ENCODE measurements at places on chromosomes 7 and 10.

DNA sequence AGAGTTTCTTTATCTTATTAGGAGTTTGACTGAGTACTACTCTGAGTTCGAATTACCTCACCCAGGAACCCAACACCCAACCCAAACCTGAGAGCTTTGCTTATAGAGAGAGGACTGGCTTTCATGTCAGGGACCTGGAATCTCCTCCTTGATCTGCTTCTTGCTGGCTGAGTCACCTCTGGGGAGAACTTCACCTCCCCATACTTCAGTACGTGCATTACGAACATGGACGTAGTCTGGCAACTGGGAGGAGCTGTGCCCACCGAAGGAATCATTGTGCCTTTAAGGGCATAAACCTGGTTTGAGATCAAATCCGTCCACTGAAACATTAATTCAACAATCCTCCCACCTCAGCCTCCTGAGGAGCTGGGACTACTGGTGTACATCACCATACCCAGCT lies 12.2 kb upstream of the PSAP start:
- DNase-seq, result no peak

- no peak for DNase-seq
These were observed 178.0 kb upstream of the FAM3C start for GRCh38 chr7:121574109-121574508.

- no peak for DNase-seq
These were observed 255.0 kb upstream of the DKK1 start for GRCh38 chr10:52059089-52059488.

DNA sequence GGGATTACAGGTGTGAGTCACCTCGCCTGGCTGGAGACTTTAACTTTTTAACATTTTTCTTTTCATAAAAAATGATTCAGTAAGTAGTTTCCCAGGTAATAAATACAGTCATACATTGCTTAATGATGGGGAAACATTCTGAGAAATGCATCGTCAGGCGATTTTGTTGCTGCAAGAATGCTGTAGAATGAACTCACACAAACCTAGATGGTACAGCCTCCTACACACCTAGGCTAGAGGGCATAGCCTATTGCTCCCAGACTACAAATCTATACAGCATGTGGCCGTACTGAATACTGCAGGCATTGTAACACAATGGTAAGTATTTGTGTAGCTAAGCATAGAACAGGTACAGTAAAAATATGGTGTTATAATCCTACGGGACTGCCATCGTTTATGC lies 108.5 kb upstream of the SFMBT2 start:
- DNase-seq, result no peak

GRCh38 chr7:108004220-108005142 lies 1.5 kb upstream of the LAMB1 start:
- DNase-seq, result no peak

- DNase-seq, result no peak
These were observed 378.2 kb downstream of the PTPRN2 start for GRCh38 chr7:158209435-158209834.

- peak; percentile 31 for DNase-seq
These were observed 7.3 kb downstream of the PGAM2 start for GRCh38 chr7:44057849-44058758.

GRCh38 chr7:70599446-70600190 lies 532.3 kb upstream of the GALNT17 start:
- no peak for DNase-seq

DNA sequence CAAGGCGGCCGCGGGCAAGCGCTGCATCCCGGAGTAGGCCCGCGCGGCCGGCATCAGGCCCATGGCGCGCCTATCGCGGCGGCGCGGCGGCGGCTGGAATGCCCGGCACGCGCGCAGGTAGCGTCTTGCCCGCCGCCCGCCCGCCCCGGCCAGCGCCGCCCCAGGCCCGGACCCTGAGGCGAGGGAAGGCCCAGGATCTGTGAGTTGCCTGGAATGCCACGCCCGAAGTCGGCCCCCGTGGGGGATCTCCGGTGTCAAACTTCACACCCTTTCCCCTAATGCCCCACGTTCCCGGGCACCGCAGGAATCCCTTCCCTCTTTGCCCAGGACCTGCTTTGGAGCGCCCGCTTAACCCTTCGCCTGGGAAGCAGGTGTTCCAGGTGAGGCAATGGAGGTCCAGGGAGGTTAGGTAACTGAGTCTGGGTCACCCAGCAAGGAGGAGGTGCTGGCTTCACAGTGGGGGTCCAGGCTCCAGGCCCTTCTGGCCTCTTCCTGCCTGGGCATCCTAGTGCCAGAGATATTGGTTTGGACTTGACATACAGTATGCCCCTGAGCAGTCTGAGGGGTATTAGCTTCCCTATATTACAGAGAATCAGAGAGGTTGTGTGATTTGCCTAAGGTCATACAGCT lies 138.1 kb downstream of the ARHGAP22 start:
- DNase-seq, result peak; percentile 1

GRCh38 chr7:91946549-91946948 lies 5.9 kb downstream of the AKAP9 start:
- DNase-seq, result no peak

DNA sequence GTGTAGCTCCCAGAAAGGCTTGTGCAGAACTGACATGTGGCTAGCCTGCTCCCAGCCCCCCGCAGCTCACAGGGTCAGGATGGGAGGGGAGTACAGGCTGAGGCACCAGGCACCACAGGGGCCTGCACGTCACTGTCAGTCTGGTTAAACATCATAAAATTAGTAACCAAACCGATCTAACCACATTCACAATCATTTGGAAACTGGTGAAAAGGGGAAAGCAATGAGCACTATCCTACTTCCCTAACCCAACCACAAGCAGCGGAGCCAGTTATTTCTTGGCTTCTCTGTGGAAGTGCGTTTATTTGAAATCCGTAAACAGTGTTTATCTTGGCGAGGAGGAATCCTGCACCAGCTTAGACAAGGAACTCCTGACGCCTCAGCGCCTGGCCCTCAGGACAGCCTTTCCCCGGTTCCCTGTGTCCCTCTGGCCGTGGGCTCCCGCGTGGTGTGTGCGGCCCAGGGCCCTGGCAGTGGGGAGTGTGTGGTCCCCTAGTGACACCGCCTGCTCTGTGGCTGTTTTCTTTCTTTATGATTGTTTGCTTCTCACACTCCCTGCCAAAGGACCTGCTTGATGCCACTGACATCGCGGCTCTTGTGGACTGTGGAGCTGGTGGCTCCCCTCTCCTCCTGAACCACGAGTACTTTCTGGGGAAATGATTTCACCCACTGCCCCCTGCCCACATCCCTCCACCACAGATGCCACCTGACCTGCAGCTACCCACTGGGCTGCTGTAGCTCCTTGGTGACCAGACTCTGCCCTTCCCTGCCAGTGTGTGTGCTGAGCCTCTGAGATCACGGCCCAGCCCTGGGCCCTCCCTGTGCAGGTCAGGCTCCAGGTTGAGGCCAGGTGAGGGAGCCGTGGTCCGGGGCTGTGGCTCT lies 38.0 kb downstream of the INPP5A start:
- DNase-seq, result peak; percentile 43

DNA sequence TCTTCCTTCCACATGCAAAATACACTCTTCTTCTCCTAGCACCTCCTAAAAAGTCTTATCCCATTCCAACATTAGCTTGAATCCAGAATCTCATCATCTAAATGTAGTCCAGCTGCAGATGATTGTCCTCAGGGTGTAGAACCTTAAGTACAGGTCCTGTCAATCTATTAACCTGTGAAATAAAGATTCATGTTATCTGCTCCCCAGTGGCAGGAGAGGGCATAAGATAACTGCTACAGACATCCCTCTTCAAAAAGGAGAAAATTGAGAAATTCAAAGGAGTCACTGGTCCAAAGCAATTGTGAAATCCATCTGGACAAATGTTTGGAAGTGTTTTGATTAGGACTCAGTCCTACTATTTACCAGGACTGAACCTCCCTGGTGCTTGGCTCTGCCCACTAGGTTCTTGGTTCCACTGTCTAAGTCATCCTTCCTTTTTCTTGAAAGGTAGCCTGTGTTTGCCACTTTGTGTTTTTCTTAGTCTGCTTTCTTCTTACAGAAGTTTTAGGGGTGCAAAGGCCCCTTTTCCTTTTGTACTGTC lies 96.2 kb downstream of the ADD3 start:
- DNase-seq, result no peak

- DNase-seq, result no peak
These were observed 56.6 kb upstream of the CPXM2 start for GRCh38 chr10:123948030-123948823.

DNA sequence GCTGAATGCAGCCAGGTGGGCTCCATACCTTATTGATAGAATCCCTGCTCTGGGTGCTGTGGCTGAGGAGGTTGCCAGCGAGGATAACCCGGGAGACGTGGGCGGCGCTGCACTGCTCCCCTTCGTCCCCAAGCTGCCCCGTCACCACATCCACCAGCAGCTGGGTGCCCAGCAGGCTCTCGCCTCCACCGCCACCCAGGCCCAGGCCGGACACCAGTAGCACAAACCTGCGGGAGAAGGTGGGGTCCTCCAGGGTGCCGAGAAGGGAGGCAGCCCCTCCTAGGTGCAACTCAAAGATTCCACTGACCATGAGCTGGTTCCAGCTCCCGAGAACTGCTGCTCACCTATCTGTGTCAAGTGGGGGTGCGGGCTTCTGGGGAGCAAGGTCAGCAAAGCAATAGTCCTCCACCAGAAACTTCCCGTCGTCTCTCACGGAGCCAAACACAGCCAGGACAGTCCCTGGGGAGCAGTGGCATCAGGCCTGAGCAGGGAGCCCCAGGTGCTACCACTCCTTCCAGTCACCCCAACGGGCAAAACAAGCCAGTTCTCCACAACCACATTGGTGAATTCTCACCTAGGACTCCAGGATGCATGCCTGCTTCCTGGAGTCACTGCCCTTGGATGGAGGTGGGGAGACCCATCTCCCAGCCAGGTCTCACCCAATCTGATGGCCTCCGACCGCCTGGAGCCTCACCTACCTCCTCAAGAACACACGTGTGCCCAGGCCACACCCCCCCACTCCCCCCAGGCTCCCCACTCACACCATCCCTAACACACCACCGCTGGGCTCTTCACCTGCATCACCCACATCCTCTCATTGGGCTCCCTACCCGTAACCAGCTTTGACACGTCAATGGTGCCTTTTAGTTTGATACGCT lies 6.3 kb downstream of the POLD2 start:
- DNase-seq, result no peak

GRCh38 chr10:92742331-92743228 lies 52.8 kb downstream of the HHEX start:
- DNase-seq, result peak; percentile 10

DNA sequence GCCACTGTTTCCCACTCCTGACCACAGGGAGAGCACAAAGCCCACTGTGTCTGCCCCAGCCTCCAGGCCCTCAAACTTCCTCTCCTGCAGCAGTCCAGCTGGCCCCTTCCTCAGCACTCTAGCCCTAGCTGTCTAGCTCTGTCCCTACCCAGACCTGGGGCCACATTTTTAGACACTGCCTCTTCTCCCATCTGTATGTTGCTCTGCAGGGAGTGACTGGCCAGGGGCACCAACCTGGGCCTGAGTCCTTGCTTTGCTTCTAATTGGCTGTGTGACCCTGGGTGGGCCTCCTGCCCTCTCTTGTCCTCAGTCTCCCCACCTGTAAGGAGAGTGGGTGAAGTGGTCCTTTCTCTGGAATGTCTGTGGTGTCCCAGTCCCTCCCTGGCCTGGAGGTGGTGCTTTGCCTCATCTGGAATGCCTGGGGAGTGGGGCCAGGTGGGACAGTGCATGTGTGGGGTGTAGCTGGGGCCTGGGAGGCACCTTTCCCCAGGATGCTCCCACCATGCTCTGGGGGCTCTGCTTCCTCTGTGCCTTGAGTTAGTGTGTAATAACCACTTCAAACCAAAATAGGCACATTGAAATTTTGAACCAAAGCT lies 25.1 kb downstream of the AQP1 start:
- DNase-seq, result no peak

- no peak for DNase-seq
These were observed 29.0 kb downstream of the VPS41 start for GRCh38 chr7:38880035-38880434.

GRCh38 chr7:123367484-123368122 lies 166.8 kb downstream of the IQUB start:
- DNase-seq, result no peak

- peak; percentile 38 for DNase-seq
These were observed 8.8 kb downstream of the PPIF start for GRCh38 chr10:79356104-79356503.

DNA sequence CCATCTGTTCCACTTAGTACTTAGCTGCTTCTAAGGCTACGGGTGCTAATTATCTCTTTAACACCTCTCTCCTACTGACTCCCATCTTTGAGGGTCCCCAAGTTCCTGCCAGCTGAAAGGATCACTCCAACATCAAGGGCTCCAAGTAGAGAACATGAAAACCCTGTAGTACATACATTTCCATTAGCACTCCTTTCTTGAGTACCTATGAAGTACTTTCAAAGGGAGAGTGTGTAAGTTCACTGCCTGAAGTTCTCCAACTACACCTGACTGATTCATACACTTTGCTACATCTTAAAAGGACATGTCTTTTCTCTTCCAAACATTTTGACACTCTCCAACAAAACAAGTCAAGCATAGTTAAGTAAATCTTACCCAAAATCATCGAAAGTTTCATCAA lies 113.8 kb downstream of the COL28A1 start:
- DNase-seq, result no peak

GRCh38 chr10:89310056-89310893 lies 8.4 kb downstream of the IFIT2 start:
- DNase-seq, result no peak

DNA sequence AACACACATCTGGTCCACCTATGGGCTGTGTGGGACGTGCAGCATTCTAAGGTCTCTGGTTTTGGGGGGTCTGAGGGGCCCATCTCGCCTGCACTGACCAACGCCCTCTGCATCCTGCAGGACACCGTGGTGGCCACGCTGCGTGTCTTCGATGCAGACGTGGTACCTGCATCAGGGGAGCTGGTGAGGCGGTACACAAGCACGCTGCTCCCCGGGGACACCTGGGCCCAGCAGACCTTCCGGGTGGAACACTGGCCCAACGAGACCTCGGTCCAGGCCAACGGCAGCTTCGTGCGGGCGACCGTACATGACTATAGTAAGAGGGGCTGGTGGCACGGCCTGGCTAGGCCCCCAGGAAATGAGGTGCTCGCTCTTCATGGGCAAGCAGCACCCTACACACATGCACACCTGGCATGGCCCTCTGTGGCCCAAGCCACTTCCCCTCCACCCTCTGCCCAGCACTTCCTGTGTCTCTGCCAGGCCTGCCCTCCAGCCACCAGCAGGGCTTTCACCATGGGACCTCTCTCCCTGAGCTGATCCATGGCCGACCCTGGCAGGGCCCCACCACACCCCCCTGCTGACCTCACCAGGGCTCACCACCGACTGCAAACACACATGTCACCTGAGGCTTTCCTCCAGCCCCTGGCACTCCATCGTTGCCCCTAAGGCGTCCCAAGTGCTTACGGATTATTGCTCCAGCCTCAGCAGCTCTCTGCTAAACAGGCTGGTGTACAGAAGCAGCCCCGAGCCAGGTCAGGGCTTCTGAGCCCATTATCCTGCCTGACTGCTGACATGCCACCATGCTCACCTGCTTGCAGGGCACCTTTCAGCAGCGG lies 29.6 kb downstream of the RET start:
- DNase-seq, result no peak

- no peak for DNase-seq
These were observed 64.4 kb downstream of the GRB10 start for GRCh38 chr7:50718311-50718710.

- DNase-seq, result no peak
These were observed 12.5 kb downstream of the CALML5 start for GRCh38 chr10:5486853-5487235.
